ENCODE measurements at places on chromosomes 3 and 15.

- DNase-seq, result no peak
Measured at GRCh38 chr3:2603692-2604289, 505.1 kb downstream of the CNTN4 start.

DNA sequence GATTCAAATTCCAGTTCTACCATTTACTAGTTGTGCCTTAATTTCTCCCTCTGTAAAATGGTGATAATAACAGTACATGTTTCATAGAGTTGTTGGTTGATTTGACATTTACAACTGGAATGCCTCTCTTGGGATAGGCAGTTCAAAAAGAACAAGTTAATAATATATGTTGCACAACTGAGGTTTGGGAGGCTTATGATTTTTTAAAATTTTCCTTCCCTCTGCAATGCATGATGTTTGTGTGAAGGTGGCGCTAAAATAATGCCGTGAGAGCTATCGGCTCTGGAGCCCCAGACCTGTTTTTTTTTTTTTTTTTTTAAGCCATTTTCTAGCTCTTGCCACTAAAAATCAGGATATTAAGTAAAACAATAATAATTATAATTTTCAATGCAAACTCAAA is 18.6 kb downstream of the DNAJB11 start:
- peak; percentile 75 for DNase-seq

- DNase-seq, result peak; percentile 52
Measured at GRCh38 chr3:120162400-120162799, 68.2 kb upstream of the GSK3B start.

- DNase-seq, result no peak
Measured at GRCh38 chr3:60308808-60309207, 942.4 kb downstream of the FHIT start.

- peak; percentile 48 for DNase-seq
Measured at GRCh38 chr15:33547876-33548275, 237.1 kb downstream of the RYR3 start.

- peak; percentile 32 for DNase-seq
Measured at GRCh38 chr3:62065985-62066693, 307.2 kb downstream of the FEZF2 start.

GRCh38 chr3:101189176-101189575 is 131.2 kb downstream of the IMPG2 start:
- no peak for DNase-seq

- DNase-seq, result no peak
Measured at GRCh38 chr15:93089727-93090305, 805 bp upstream of the RGMA start.

- no peak for DNase-seq
Measured at GRCh38 chr3:129016356-129016719, 15.2 kb downstream of the EFCC1 start.

DNA sequence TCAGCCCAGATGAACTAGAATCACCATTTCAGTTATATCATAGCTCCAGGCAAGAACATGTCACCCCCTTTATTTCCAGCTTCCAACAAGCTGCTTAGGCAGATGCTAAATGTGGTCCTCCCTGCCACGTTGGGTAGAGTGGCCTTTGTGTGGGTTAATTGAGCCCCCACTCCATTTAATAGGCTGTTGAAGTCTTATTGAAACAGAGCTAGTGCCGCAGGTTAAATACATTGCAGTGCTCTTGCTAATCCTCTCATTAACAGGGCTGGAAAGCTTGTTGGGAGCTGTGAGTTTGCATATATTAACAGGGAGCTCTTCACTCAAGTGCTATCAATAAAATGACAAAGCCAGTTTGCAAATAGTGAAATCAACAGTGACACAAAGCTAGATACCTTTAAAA is 248.4 kb upstream of the CMC1 start:
- DNase-seq, result no peak

- DNase-seq, result no peak
Measured at GRCh38 chr15:95281470-95281869, 1049.0 kb upstream of the NR2F2 start.
